Smooth muscle cell of the pulmonary artery (primary cell): ENCODE measurements at places on chromosomes 1 and 21. TPM values are rescaled to one million over a fixed set of nuclear protein-coding genes. Genes with fewer than 3 reads are reported as not detected.

Gene C1orf94
- total RNA-seq, result 0.07 TPM in 1 of 2 replicates, not detected in the other

Gene C4BPA
- not detected in 2 replicates for total RNA-seq

Gene KLHDC8A
- not detected in 2 replicates for total RNA-seq

Gene TUFT1
- total RNA-seq, result 3.5 and 10.5 TPM in 2 replicates

Gene OR2T35
- total RNA-seq, result not detected in 2 replicates

Gene OLIG2
- total RNA-seq, result not detected in 2 replicates

Gene FAM177B
- total RNA-seq, result not detected in 2 replicates

Gene PAPPA2
- total RNA-seq, result 16.5 and 18.9 TPM in 2 replicates

Gene TTLL10
- total RNA-seq, result not detected in 2 replicates

Gene PGLYRP3
- total RNA-seq, result not detected in 2 replicates

Gene NPPA
- not detected in 2 replicates for total RNA-seq

Gene LRRC39
- 0.56 and 0.59 TPM in 2 replicates for total RNA-seq

Gene IL6R
- total RNA-seq, result 4.9 and 12.6 TPM in 2 replicates

Gene DNAI4
- 6.9 and 8.1 TPM in 2 replicates for total RNA-seq
